ENCODE measurements at places on chromosomes 13 and 19.

DNA sequence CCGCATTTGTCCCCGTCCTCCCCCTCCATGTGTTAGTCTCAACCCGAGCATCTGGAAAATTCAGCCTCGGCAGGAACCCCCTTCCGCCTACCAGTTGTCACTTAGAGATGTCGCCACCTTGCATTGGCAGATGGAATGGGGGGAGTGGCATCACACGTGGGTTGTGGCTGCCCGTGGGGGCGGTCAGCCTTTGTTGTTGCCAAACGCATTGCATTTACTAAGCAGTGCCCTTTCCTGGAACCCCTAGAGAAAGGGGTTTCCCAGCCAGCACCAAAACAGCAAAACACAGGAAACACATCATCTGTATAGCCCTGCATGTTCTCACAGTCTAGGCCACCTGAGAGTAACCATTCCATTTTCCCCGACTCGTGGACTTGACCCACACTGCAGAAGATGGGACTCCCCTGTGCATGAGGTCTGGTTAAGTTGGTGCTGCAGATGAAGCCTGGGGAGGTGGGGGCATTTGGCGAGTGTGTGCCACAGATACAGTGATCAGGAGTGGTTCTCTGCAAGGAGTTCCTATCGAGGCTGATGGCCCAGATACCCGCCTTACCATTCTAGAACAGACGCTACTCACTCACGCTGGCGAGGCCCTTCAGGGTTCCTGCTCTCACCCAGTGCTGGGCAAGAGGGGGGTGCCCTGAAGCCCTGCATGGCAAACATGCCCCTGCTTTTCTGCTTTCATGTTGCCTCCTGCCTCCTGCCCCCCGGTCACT lies 38.3 kb downstream of the TMED1 start:
- DNase-seq: peak; percentile 69

DNA sequence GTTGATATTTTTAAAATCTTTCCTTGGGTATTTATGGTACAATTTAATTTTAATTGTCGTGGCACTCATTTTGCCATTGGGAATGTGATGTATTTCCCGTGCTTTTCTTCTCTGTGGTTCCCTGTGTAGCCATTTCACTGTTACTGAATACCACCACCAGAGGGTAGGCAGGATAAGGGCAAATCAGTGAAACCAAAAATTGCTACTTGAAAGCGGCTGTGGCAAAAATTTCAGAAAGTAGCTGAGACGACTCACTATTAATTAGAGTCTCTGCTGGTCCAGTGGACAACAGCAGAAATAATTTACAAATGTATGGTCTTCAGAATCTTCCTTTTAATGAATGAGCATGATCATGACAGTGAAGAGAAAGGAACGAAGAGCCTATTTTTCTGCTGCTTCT lies 34.4 kb upstream of the MIR17HG start:
- DNase-seq: no peak

DNA sequence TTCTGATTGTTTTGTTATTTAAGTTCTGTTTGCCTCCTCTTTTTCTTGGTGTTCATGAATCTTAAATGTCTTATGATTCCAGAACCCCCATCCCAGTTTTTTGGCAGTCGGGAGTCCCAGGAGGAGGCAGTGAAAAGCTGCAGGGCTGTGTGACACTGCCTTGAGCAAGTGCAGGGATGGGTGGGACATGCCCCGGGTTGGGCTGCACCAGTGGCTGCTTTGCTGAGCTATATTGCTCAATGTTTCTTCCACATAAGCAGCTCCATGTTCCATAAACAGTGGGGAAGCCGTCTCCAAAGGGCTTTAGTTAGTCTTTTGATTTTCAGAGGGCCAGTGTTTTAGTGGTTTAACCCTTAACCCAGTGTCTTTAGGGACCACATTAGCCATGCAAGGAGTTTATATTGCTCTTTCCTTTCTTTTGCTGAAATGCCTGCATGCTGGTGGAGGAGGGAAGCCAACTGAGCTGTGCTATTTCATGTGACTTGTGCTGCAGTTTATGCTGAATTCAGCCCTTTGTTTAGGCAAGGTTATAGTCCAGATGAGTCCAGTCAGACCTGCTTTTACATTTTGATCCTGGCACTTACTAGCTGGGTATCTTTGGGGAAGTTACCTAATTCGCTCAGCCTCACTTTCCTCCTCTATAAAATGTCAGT lies 13.1 kb downstream of the ATP8A2 start:
- no peak for DNase-seq

GRCh38 chr19:45881909-45882528 lies 3.9 kb downstream of the IRF2BP1 start:
- no peak for DNase-seq

- no peak for DNase-seq
Measured at GRCh38 chr19:16566702-16567101, 5.5 kb downstream of the SLC35E1 start.

DNA sequence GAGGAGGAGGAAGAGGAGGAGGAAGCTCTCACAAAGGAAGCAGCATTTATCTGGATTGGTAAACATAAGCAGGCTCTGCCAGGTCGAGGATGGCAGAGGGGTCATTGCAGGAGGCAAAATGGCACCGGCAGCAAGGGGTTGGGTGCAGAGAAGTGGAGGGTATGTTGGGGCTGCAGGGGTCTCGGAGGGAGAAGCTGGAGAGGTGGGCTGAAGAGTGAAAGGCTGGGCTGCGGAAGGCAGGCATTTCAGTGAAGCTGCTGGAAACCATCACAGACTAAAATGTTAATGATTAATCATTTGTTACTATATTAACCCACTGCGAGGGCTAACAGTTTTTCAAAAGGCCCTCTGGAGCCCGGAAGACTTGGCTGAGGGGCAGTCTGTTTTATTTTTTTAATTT lies 24.6 kb downstream of the TPT1 start:
- no peak for DNase-seq

DNA sequence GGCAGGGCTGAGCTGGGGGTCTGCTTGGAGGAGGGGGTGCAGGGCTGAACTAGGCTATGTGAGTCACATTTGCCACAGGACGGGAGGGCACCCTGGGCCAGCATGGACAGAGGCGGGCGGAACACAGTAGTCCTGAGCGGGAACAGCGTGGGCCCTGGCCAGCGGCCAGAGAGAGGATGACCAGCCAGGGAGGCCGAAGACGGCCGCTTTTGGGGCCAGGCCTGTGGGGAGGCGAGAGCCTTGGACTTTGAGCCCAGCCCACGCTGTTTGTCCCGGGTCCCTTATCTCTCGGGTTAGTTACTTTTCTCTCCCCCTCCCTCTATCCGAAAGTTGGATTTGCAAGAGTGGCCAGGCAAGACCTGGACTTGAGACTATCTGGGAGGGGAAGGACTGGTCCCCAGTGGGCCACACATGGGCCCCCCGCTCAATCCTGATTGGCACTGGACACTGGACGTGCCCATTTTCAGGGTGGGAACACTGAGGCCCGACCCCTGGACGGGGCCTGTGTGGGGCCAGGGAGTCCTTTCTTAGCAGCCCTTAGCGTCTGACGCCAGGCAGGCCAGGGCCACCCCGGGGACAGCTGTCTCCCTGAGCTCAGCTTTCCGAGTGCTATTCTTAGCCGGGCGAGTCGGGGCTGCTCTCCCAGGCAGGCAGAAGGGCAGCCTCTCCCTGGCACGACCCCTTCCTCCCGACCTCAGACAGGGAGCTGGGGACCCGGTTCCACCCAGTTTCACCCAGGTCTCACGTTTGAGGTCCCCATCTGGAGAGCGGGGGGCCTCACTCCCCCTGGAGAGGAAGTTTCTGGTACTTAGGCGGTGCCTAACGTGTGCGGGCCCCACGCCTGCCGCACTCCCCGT lies 833 bp downstream of the GAMT start:
- DNase-seq: no peak

All from activated CD8-positive, alpha-beta memory T cell treated with anti-CD3 and anti-CD28 coated beads for 1 hour (primary cell).